ENCODE measurements at places on chromosomes 2 and 18.

- no peak for DNase-seq
Observed at GRCh38 chr18:74063557-74063956, 84.1 kb downstream of the FBXO15 start.

- DNase-seq = no peak
Observed at GRCh38 chr2:83686863-83687262, 772.2 kb downstream of the SUCLG1 start.

DNA sequence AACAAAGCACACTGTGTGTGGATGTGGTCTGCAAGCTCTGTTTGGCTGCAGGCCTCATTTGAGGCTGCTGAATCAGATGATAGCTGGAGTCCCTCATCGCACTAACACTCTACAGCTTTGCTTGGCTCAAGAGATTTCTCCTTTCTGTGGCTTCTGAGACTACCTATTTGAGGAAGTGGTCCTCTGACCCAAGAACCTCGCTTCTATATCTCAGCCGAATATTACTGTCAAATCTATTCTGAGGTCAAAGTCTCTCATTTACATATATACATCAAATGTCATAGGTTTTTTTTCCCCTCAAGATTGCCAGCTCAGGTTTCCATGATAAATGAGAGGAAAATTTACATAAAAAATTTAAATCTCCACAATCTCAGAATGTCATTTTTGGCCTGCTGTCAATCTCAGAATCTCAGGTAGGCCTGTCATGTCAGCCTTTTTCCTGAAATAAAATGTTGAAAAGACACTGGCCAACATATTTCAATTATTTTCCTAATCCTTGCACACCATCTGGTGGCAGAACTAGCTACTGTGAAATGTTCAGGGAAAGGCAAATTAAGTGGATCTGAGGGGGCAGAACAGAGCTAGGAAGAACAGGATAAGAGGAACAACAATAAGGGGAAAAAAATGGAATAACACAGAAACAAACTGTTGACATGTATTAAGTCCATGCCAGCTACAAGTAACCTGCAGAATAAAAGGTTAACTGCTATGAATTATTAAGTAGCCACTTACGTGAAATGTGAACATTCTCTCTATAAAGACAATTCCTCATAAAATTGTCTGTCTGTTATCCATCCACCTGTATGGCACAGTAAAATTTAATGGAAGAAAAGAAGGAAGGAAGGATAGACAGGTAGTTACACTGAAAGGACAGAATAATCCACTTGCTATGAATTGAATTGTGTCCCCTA is 39.3 kb downstream of the AP1S3 start:
- DNase-seq = peak; percentile 39

GRCh38 chr18:9823805-9824473 is 61.8 kb upstream of the TXNDC2 start:
- no peak for DNase-seq

DNA sequence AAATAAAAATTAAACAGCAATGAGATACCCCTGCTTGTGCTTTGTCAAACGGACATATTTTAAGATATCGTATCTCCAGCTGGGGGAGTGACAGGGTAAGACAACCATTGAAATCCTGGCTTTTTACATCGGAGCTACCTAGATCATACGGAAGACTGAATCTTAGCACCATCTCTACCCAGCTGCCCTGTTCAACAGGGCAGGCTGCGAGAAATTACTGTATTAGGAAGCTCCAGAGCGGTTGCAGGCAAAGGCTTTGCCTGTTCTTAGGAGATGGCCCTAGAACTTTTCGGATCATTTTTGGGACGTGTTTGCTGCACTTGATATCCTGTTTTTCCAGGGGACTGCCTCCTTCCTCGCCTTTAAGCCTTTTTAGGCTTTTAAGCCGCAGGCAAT is 2.0 kb upstream of the PRKCE start:
- no peak for DNase-seq

DNA sequence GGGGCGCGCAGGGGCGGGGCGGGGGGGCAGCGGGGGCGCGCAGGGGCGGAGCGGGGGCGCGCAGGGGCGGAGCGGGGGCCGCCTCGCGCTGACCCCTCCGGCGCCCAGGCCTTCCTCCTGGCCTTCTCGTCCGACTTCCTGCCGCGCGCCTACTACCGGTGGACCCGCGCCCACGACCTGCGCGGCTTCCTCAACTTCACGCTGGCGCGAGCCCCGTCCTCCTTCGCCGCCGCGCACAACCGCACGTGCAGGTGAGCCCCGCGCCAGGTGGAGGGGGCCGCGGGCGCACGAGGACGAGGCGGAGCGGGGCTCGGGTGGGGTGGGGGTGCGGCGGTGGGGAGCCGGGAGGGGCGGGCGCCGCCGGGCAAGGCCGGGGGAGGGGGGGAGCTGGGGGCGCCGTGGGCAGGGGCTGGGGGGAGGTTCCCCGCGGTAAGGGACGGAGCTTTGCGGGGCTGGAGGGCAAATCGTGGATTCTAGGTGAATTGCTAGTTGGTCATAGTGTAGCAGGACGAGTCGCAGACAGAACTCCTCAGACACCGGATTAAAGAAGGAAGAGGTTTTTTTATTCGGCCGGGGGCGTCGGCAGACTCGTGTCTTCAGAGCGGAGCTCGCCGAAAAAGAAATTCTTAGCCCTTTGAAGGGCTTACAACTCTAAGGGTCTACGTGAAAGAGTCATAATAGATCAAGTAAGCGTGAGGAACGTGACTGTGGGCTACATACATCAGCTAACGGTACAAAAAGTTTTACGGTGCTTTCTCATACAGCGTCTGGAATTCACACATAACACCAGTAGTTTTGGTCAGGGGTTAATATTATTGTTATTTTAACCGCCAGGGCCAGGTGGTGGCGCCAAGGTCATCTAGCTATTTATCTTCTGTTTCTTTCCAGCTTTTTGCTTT is 29.9 kb downstream of the ANO7 start:
- peak; percentile 74 for DNase-seq

GRCh38 chr2:202054679-202055078 is 18.4 kb upstream of the KIAA2012 start:
- DNase-seq = no peak

GRCh38 chr2:54404270-54404669 is 51.9 kb upstream of the SPTBN1 start:
- no peak for DNase-seq
